ENCODE measurements at places on chromosomes 1 and 21.

DNA sequence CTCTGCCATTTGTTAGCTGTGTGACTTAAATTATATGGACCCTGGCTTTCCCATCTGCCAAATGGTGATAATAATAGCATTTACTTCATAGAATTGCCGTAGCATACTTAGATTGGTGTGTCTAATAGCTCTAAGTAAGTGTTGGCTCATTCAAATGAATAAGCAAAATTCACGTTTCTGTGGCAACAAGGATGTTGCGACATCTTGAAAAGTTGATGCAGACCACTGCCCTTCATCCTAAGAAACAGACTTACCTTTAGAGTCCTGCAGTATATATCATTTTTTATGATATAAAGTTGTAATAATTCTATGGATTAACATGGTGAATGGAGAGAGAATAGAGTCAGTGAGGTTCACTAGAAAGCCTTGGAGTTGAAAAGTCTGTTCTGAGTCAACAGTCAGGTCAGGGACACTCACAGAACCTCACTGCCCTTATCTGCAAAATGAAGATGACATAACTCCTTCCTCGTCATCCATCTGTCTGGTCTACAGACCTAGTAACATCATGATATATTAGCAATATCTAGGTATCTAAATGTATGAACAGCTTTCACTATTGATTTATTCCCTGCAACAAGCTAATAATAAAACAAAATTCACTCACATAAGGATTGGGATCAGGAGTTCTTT lies 167.3 kb upstream of the C8B start:
- DNase-seq: no peak

DNA sequence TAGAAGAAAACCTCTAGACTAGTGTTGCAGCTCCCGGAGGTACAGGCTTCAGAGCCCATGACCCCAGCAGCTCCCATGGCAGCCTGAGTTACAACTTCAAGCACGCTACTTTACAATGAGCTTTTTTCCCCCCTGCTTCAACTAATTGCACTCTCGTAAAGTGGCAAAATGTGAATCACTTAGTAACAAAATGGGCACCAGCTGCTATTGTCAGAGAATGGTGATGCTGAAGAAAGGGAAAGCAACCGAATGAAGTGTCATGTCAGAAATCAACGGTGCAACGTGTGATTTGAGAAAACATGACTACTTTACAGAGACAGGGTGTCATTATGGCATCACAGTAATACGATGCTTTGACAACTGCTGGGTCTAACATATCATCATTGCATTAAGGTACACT lies 40.5 kb downstream of the ESRRG start:
- no peak for DNase-seq

- no peak for DNase-seq
These were observed 293.2 kb upstream of the SGIP1 start for GRCh38 chr1:66240491-66241484.

- no peak for DNase-seq
These were observed 26.4 kb downstream of the AGO4 start for GRCh38 chr1:35834218-35834617.

DNA sequence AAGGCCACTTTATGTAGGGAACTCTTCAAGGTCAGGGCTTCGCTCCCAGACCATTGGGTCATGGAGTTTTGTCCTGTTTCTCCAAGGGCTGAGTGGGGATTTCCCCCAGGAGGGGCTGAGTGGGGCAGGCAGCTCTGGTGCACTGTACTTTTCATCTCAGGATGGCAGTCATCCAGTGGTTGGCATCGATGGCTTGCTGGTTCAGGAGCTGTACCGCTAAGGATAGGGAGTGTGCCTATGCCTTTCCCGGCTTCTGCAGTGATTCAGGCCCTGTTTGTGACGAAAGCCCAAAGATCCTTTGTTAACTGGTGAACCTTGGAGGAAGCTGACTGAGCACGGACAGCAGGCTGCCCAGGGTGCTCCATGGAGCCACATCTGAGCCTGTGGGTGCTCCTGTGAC lies 100.1 kb upstream of the GADD45A start:
- DNase-seq: no peak

DNA sequence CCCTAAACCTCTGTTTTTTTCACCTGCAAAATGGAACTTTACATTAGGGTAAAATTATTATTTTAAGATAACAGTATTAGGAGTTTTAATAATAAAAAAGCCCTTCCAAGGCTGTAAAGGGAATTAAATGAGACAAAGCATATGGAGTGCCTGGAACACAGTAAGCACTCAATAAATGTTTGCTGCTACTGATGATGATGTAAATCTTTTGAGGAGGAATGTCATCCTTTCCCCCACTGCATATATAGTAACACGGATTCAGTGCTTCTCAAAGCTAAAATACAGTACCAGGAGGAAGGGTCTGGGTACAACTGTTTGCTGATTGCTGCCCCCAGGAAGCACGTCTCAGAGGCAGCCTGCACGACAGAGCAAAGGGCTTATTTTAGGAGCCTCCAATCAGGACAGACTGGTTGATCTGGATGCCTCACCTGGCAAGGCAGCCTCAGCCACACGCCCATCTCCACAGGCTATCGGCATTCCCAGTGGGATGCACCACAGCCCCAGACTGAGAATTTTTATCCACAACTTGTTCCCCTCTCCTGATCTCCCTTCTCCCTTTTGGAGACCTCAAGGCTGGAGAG lies 64.4 kb downstream of the GADD45A start:
- no peak for DNase-seq

DNA sequence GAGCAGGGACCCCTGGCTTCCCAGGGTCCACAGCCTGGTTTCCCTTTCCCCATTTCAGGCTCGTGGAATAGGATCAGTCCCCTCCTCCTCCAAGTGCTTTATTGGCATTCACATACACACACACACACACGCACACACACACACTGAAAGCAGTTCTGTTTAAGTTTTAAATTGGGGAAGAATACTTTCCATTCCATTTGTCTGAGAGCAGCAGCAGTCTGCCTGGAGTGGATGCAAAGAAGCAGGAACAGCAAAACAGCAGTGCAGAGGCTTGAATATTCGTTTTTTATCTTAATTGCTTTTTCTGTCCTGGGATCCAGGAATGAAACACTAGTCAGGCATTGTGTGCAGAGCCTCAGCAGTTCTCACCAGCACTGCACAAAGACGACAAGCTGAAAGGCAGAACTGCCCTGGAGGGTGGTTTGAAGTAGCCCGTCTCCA lies 7.1 kb downstream of the CYB561D1 start:
- DNase-seq: no peak

GRCh38 chr1:121418369-121419049 lies 233.7 kb downstream of the SRGAP2C start:
- DNase-seq: no peak

DNA sequence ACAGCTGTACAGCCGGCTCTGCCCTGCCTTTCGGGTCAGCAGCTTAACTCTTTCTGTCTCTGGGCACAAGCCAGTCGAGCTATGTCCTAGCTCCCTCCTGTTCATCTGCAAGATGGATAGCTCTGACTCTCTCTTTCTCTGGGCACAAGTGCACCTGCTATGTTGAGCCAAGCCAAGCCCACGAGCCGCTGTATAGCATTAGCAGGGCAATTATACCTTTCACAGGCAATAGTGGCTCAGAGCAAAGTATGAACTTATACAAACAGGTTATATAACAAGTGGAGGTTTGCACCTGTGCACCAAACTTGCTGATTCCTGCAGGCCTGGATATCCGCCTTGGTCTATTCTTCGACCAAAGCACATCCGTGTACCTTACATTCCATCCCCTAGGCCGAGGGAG lies 33.0 kb upstream of the CR2 start:
- no peak for DNase-seq

GRCh38 chr1:12717301-12717838 lies 1.5 kb downstream of the AADACL3 start:
- no peak for DNase-seq

GRCh38 chr1:227944090-227944930 lies 3.4 kb downstream of the WNT9A start:
- DNase-seq: no peak

GRCh38 chr1:26666855-26667254 lies 29.0 kb upstream of the ARID1A start:
- no peak for DNase-seq

DNA sequence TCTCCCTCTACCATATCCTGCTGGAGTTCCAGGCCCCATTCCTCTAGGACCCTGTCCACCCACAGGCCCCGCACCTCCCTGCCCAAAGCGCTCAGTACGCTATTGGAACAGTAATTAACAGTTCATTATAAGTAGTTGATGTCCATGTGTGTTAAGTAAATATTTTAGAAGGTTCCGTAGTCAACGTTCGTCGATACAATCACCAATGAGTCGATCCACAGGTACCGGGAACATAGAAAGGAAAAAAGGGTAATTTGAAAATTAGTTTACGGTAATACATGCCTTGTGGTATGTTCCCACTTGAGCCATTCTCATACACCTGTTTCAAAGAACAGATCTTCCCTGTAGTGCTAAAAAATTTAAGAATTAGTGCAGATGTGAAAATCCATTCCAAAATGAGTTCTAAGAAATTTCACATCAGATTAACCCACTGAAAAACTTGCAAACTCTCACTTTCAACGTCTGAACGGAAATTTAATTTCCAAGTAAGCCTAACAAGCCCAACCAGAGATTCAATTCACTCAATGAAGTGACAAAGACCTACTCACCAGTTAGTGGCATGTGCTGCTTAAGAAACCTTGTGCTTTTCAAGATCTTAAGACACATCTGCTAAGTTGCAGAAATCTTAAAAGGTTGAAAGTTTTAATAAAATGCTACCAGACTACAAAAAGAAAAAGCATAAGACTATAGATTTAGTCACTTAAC lies 8.3 kb downstream of the SFPQ start:
- DNase-seq: no peak

Measured in NCI-H1694 (cell line).